ENCODE measurements at places on chromosomes 16 and 17. TPM values are rescaled to one million over a fixed set of nuclear protein-coding genes. Genes with fewer than 3 reads are reported as not detected.

CCL1 gene
- not detected for total RNA-seq

DNAH9 gene
- total RNA-seq: not detected

ITGA2B gene
- total RNA-seq: 0.83 TPM

RND2 gene
- total RNA-seq: 0.14 TPM

IQCK gene
- total RNA-seq: 2.1 TPM

FBXO39 gene
- total RNA-seq: 0.69 TPM

FAM20A gene
- not detected for total RNA-seq

GPR179 gene
- total RNA-seq: 0.06 TPM

ARHGAP23 gene
- total RNA-seq: 0.25 TPM

RAB34 gene
- total RNA-seq: 7.3 TPM

SLC52A1 gene
- total RNA-seq: 0.85 TPM

C17orf78 gene
- not detected for total RNA-seq

KRTAP2-2 gene
- total RNA-seq: not detected

GRCh38 chr17:42518755-42519545 is 17.1 kb upstream of the NAGLU start:
- no peaks in the 10 kb centered on the region for H3K36me3 ChIP-seq
- no peaks in the 10 kb centered on the region for H3K27me3 ChIP-seq
- no peak for DNase-seq
- H3K27ac ChIP-seq: no peak overlapping the region

DNA sequence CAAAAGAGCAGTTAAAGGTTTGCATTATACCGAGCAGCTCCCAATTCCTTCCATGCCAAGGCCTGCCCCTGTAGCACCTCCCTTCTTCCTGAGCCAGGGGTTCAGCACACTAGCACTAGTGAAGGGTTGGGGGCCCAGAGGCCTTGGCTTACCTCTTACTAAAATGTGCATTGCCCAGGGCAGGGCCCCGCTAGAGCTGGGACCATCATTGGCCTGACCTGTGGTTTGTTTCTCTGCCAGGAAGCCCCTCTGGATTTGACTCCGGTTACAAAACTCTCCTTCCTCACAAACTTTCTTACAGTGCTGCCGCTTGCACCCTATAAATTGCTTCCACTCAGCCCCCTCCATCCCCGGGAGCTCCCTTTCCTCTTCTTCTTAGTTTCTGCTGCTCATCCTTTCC is 33.8 kb downstream of the MPRIP start:
- DNase-seq: no peak
- H3K27me3 ChIP-seq: no peaks in the 10 kb centered on the region
- H3K4me3 ChIP-seq: no peak overlapping the region

GRCh38 chr17:82884341-82884969 is 44.6 kb upstream of the ZNF750 start:
- H3K4me3 ChIP-seq: peak overlapping the region; percentile 64
- peak overlapping the region; percentile 93 for H3K27ac ChIP-seq
- H3K4me1 ChIP-seq: peaks cover 62% of the 10 kb centered on the region
- no peak for DNase-seq
- no peaks in the 10 kb centered on the region for H3K27me3 ChIP-seq
- peaks cover 34% of the 10 kb centered on the region for H3K36me3 ChIP-seq

GRCh38 chr16:88922114-88922825 is 54.7 kb downstream of the CBFA2T3 start:
- H3K27ac ChIP-seq: no peak overlapping the region
- DNase-seq: no peak
- peaks cover 3% of the 10 kb centered on the region for H3K4me1 ChIP-seq
- H3K27me3 ChIP-seq: peaks cover 2% of the 10 kb centered on the region
- no peaks in the 10 kb centered on the region for H3K36me3 ChIP-seq

GRCh38 chr17:30600830-30601494 is 123.8 kb downstream of the GOSR1 start:
- peak overlapping the region; percentile 96 for H3K4me3 ChIP-seq
- H3K4me1 ChIP-seq: peaks cover 14% of the 10 kb centered on the region
- H3K36me3 ChIP-seq: peaks cover 3% of the 10 kb centered on the region
- no peak for DNase-seq
- peak overlapping the region; percentile 88 for H3K27ac ChIP-seq
- H3K27me3 ChIP-seq: peaks cover 11% of the 10 kb centered on the region

GRCh38 chr16:88662222-88662842 is 559 bp downstream of the MVD start:
- peaks cover 16% of the 10 kb centered on the region for H3K4me1 ChIP-seq
- H3K36me3 ChIP-seq: peaks cover 3% of the 10 kb centered on the region
- peak; percentile 54 for DNase-seq
- H3K27me3 ChIP-seq: no peaks in the 10 kb centered on the region

DNA sequence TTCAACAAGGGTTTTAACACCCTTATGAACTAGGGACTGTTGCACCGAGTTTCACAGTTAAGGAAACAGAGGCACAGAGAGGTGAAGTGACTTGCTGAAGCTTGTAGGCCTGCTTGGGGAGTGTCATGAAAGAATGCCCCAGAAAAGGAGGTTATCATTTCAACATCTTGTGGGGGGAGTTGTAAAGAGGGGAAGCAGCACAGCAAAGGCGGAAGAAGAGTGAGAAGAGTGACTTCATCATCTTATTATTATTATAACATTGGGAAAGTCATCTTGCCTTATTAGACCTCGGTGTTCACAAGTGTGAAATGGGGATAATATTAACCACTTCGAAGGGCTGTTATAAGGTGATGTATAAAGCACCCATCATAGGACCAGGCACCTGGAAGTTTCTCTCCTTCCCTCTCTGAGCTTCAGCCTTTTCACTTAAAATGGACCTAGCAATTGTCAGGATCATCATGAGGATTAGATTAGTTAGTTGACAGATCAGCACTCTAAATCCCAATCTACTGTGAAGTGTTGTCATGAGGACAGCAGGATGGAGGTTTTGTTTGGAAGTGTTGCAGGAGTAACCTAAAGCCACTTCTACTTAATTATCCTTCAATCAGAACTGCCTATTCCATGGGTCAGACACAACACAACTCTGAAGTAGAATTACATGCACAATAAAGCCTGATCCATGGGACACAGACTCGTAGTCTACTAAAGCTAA is 2.3 kb downstream of the CCL4 start:
- DNase-seq: no peak
- no peak overlapping the region for H3K4me3 ChIP-seq
- peaks cover 35% of the 10 kb centered on the region for H3K27me3 ChIP-seq
- H3K4me1 ChIP-seq: peaks cover 11% of the 10 kb centered on the region
- no peak overlapping the region for H3K27ac ChIP-seq

DNA sequence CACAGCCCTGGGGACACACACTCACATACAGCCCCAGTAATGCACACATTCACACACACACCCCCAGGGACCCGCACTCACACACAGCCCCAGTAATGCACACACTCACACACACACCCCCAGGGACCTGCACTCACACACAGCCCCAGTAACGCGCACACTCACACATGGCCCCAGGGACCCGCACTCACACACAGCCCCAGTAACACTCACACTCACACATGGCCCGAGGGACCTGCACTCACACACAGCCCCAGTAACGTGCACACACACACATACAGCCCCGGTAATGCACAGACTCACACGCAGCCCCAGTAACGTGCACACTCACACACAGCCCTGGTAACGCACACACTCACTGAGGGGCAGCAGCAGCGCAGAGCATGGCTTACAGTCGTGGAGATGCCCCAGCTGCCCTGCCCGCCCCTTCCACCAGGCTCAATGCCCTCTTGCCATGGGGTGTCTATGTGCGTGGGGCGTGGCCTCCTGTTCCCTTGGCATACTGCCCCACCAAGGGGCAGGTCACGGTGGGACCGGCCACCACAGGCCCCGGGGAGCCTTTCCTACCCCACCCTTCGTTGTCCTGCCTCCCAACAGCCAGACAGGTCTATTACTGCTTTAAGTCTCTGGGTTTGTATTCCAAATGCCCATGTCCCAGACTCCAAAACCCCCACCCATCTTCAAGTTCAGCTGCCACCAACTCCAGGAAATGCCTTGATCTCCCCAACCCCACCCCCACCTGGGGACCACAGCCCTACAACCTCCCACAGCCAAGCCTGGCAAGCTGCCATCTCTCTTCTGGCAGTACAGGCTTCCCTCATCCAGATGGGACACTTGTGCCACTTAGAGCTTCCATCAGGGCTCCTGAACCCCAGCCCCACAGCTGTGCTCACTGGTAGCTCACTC is 2.7 kb downstream of the CCDC102A start:
- H3K4me1 ChIP-seq: peaks cover 70% of the 10 kb centered on the region
- peak overlapping the region; percentile 67 for H3K4me3 ChIP-seq
- no peaks in the 10 kb centered on the region for H3K27me3 ChIP-seq
- H3K27ac ChIP-seq: peak overlapping the region; percentile 86
- H3K36me3 ChIP-seq: peaks cover 3% of the 10 kb centered on the region
- DNase-seq: peak; percentile 49

DNA sequence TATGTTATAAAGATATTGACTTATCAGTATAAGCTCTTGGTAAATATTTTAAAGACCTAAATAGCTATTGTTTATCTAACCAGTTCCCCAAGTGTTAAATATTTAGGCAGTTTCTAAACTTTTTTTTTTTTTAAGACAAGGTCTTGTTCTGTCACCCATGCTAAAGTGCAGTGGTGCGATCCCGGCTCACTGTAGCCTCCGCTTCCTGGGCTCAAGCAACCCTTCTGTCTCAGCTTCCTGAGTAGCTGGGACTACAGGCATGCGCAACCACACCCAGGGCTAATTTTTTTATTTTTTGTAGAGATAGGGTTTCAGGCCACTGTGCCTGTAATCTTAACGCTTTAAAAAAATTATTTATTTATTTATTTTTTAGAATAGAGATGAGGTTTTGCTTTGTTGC is 43.5 kb downstream of the SNX29 start:
- H3K36me3 ChIP-seq: no peaks in the 10 kb centered on the region
- H3K4me3 ChIP-seq: no peak overlapping the region
- no peak overlapping the region for H3K27ac ChIP-seq

GRCh38 chr17:50196036-50196435 is 5.4 kb downstream of the COL1A1 start:
- no peak for DNase-seq
- peaks cover 21% of the 10 kb centered on the region for H3K27me3 ChIP-seq
- no peak overlapping the region for H3K27ac ChIP-seq

DNA sequence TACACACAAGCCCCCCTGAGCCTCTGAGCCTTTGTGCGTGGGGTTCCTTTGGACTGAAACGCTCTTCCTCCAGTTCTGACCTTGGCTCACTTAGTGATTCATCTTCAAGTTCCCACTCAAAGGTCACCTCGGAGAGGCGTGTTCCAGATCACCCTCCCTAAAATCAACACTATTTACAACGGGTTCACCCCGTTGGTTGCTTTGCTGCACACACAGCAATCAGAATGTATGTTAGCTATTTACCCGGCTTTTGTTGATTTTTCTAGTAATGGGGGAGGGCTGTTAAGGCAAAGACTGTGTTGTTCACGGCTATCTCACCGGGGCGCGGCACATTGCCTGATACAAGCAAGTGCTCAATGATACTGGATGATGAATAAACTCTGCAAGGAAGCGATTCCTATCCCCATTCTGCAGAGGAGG is 977 bp downstream of the NAGPA start:
- no peaks in the 10 kb centered on the region for H3K36me3 ChIP-seq
- no peak overlapping the region for H3K27ac ChIP-seq
- peaks cover 10% of the 10 kb centered on the region for H3K4me1 ChIP-seq
- H3K27me3 ChIP-seq: no peaks in the 10 kb centered on the region

DNA sequence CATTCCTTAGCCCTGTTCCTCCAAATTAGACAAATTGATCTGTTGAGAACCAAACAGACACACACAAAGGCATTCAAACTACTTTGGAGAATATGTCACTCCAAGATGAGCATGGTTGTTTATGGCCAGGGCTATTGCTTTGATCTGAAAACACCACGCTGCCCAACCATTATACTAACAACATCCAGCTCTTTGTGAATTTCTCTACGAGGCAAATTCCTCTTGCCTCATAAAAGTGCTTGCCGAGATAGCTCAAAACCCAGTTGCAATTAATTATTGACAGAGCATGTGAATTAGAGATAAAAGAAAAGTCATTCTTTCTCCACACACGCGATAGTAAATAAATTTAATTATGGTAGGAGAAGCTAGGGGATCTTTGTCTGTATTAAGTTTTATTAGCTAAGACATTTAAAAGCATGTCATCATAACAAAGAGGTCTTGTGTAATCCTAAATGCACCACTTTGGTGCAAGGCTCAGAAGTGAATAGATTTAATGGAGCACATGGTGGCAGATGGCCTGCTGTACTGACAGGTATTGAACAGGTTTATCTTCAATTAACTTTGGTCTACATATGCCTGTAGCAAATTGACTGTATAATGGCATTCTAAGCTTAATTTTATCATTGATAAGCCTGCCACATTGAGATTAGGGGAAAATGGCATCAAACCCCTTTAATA is 441.8 kb downstream of the HS3ST4 start:
- H3K27me3 ChIP-seq: peaks cover 4% of the 10 kb centered on the region
- no peaks in the 10 kb centered on the region for H3K36me3 ChIP-seq
- H3K4me3 ChIP-seq: no peak overlapping the region
- no peak overlapping the region for H3K27ac ChIP-seq
- no peaks in the 10 kb centered on the region for H3K4me1 ChIP-seq

DNA sequence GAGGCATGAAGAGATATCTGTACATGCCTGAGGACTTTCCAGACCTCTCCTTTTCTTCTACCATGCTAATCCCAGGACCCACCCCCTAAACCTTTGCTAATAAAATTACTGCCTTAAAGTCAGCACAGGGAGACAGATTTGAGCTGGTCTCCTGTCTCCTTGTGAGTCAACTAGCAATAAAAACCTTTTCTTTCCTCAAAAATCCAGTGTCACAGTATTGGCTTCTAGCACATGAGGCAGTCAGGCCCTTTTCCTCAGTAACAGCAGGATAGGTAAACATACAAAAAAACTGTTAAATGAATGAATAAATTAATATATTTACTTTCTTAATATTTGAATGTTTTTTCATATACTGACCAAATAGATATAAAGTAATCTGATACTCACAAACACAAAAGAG is 41.3 kb downstream of the ABCA10 start:
- DNase-seq: no peak
- H3K27me3 ChIP-seq: no peaks in the 10 kb centered on the region
- H3K27ac ChIP-seq: no peak overlapping the region
- no peaks in the 10 kb centered on the region for H3K4me1 ChIP-seq
- no peak overlapping the region for H3K4me3 ChIP-seq
- H3K36me3 ChIP-seq: no peaks in the 10 kb centered on the region

GRCh38 chr16:21618281-21618680 is 18.9 kb downstream of the METTL9 start:
- no peak overlapping the region for H3K27ac ChIP-seq
- H3K36me3 ChIP-seq: peaks cover 34% of the 10 kb centered on the region
- DNase-seq: no peak
- H3K4me3 ChIP-seq: no peak overlapping the region
- no peaks in the 10 kb centered on the region for H3K27me3 ChIP-seq

GRCh38 chr16:87276091-87276701 is 41.0 kb downstream of the C16orf95 start:
- no peaks in the 10 kb centered on the region for H3K36me3 ChIP-seq
- DNase-seq: no peak
- peaks cover 11% of the 10 kb centered on the region for H3K4me1 ChIP-seq
- H3K27ac ChIP-seq: no peak overlapping the region
- H3K4me3 ChIP-seq: peak overlapping the region; percentile 19

- H3K27ac ChIP-seq: no peak overlapping the region
- no peaks in the 10 kb centered on the region for H3K27me3 ChIP-seq
- H3K4me1 ChIP-seq: peaks cover 9% of the 10 kb centered on the region
- peaks cover 2% of the 10 kb centered on the region for H3K36me3 ChIP-seq
- H3K4me3 ChIP-seq: no peak overlapping the region
Observed at GRCh38 chr17:15649861-15650421, 30.4 kb upstream of the FBXW10B start.
